ENCODE measurements at places on chromosomes 16 and 17.

GRCh38 chr17:43598357-43599045, 52.4 kb upstream of the ETV4 start:
- DNase-seq: no peak

DNA sequence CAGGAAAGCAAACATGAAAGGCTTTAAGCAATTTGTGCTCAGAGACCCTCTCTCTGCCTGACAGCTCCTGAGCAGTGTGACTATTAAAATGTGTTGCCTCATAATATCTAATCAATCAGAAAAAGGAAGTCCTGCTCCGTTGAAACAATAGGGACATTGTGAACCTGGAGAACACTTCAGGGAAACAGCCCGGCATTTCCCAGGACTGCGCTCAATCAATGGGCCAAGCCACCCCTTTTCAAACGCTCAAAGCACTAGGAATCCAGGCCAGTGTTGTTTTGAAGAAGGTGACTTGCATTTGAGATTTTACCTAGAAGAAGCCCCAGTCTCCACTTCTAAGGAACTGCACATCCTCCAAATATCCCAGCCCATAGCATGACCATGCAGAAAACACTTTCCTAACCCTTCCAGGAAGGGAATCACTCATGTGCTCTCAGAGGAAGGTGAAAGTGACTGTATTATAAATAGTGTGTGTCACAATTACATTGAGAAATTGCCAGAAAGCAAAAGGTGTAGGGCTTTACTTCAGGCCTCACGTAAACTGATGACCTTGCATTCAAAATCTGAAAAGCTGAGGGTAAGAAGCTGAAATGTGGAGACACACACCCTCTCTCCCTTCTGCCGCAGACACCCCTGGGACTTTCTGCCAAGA, 19.4 kb downstream of the CDRT4 start:
- no peak for DNase-seq

DNA sequence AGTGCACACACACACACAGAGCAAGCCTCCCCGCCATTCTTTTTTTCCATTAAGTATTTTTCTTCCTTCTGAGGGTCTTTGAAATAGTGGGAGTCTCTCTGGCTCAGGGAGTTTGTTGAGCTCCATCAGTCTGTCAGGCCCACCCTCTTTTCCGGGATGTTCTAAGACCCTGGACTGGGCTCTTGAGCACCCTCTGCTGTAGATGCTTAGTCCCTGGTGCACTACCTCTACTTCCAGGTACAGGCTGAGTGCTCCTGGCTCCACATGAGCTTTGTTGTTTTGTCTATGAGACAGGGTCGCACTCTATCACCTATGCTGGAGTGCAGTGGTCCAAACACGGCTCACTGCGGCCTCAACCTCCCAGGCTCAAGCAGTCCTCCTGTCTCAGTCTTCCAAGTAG, 20.7 kb downstream of the LIMD2 start:
- DNase-seq: no peak

GRCh38 chr16:70378869-70379493, 32.3 kb downstream of the DDX19A start:
- DNase-seq: no peak

DNA sequence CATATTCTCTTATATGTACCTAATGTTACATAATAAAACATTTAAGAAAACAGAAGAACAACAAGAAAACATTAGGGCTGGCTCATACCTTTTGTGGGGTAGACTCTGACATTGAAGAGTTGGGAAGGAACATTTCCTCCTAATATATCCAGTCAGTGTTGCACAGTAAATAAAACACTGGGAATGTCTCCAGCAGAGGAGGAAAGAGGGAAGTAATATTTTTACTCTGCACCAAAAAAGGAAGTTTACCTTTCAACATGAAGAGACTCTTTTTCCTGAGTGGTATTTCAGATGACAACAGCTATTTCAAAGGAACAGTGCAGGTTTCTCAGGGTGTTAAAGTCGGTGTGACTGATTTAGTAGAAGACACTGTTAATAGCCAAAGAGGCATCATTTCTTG, 31.9 kb downstream of the EPN2 start:
- DNase-seq: no peak

- DNase-seq: no peak
These were observed 180.8 kb downstream of the HS3ST3B1 start for GRCh38 chr17:14481664-14482063.

GRCh38 chr17:14436266-14436665, 135.4 kb downstream of the HS3ST3B1 start:
- no peak for DNase-seq

DNA sequence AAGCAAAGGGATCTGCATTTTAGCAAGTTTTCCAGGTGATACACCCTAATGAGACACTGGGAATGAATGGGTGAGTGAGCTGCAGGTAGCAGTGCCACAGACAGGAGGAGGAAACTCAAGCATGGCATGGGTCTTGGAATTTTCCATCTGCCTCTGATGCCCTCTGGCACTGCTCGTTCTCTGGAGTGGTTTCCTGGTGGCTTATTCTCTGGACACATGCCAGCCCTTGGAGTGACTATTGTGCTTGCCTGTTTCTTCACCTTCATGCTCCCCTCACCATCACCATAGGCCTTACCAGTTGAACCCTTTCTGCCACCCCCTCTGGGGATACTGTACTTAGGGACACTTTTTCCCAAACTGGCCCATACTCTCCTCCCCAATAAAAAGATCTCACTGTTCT, 1.6 kb downstream of the COASY start:
- no peak for DNase-seq

- DNase-seq: no peak
These were observed 77.5 kb downstream of the MRTFB start for GRCh38 chr16:14148569-14148968.

GRCh38 chr17:68840073-68840472, 115.1 kb downstream of the ABCA8 start:
- no peak for DNase-seq

- DNase-seq: no peak
These were observed 826 bp downstream of the UNC119 start for GRCh38 chr17:28551421-28552175.

GRCh38 chr17:63040816-63041215, 74.8 kb downstream of the TANC2 start:
- DNase-seq: no peak

DNA sequence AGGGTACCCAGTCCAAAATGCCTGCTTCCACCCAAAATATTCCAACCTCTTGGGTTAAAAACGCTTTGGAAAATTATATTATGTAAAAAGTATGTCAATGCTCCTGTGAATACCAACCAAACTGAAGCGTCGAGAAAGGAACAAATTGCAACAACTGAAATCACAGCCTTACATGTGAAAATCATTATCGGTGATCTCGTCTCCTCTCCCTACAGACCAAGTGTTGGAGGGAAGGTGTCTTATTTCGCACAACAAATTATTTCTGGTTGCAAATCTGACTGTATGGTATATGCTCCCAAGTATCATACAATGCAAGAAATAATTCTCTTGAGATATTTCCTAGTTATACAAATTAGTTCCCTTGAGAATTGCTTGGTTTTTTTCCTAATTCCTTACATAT, 89.3 kb upstream of the CDYL2 start:
- no peak for DNase-seq

DNA sequence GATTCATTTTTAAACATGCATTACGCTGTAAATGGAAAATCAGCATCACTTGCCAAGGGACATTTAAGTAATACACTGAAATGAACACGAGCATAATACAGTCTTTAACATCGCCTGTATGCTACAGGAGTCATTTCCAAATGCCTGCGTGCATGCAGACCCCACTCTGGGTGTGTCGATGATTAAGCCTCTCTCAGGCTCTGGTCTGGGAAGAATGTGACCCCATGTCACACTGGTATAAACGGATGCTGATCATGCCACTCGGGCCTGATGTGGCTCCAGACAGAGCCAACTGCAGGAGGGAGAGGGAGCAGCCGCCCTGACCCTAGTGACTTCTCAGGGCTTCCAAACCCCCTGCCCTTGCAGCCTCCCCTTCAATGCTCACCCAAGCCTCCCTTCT, 10.8 kb downstream of the EMP2 start:
- no peak for DNase-seq

DNA sequence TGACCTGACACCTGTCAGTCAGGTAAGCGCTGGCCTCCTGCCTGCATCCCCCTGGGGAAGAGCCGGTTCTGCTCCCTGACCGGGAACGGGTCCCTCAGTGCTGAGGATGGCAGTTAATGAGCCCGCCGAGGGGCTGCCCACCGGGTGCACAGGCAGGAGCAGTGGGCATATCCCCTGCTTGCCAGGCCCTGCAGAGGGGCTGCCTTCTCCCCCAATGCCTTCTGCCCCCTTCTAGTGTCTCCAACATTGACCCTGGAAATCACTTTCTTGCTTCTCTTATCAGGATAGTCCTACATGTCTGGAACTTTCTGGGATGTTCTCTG, 388.5 kb downstream of the SEC14L1 start:
- DNase-seq: no peak

DNA sequence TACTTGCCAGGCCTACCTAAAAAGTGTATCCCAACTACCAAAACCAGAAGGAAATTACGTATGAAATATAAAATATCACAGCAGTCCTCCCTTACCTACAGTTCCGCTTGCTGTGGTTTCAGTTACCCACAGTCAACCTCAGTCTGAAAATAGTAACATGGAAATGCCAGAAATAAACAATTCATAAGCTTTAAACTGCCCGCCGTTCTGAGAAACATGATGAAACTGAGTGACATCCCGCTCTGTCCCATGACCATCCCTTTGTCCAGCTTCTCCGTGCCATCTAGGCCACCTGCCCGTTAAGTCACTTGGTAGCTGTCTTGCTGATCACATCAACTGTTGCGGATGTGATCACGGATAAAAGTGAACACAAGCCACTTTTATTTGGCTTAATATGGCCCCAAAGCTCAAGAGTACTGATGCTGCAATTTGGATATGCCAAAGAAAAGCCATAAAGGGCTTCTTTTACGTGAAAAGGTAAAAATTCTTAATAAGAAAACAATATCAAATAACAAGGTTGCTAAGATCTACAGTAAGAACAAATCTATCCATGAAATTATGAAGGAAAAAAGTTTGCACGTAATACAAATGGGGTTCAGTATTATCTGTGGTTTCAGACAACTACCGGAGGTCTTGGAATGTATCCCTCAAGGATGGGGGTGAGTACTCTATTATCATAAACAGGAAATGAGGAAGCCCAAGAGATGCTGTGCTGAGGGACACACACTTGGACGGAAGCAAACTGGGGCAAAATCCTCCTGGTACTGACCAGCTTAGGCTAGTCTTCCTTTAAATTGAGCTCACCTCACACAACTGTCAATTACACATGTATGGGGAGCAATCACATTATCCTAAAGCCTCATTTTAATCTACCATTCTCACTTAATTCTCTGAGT, 8.2 kb downstream of the USP22 start:
- DNase-seq: no peak

GRCh38 chr17:8924595-8924994, 40.9 kb downstream of the PIK3R5 start:
- no peak for DNase-seq

- DNase-seq: no peak
These were observed 6.3 kb downstream of the CDH8 start for GRCh38 chr16:62029947-62030346.

- no peak for DNase-seq
These were observed 135.8 kb upstream of the CA10 start for GRCh38 chr17:52294301-52294700.

- DNase-seq: no peak
These were observed 244.3 kb upstream of the CDH8 start for GRCh38 chr16:62280506-62280905.

DNA sequence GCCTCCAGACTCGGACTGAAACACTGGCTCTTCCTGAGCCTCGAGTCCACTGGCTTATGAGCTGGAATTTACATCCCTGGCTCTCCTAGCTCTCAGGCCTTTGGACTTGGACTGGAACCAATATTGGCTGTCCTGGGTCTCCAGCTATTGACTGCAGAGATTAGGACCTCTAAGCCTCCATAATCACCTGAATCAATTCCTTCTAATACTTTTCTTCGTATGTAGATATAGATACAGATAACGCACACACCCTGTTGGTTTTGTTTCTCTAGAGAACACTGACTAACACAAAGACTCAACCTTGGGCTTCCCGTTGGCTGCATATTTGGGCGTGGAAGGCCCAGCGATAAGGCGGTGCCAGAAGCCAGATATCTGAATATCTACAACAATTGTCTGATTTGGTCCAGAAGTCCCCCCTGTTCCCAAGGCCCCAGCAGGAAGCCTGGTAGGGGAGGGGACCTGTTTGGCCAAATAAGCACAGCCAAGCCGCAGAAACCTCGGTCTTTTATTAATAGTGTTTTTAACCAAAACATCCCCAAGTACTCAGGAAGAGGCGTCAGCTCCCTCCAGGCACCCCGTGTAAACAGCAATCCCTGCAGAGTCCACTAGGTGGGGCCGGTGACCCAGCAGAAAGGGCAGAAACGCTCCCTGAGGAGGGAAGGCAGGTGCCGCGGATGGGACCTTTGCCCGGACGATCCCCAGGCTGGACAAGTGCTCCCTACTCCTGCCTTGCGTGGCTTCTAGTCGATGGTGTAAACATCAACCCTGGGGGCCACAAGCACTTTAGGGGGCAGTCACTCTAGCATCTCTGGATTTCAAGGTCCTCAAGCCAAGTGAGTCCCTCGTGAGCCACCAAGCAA, 57.0 kb downstream of the ABR start:
- no peak for DNase-seq

DNA sequence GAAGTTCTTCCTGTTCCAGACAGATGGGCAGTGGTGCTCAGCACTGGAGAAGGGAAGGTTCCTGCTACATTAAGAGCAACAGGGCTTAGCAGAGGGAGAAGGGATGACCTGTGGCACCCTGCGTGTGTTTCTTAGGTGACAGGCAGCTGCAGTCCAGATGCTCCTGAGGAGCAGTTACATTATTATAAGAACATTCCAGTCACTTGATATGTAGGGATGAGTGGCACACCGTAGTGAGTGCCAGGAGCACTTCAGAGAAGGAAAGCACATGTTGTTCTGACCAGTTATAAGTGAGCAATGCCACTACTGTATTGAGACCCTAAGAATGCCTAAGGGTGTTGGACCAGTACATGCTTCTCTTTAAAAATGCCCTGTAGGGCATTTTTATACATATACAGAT, 39.9 kb upstream of the MRC2 start:
- no peak for DNase-seq

DNA sequence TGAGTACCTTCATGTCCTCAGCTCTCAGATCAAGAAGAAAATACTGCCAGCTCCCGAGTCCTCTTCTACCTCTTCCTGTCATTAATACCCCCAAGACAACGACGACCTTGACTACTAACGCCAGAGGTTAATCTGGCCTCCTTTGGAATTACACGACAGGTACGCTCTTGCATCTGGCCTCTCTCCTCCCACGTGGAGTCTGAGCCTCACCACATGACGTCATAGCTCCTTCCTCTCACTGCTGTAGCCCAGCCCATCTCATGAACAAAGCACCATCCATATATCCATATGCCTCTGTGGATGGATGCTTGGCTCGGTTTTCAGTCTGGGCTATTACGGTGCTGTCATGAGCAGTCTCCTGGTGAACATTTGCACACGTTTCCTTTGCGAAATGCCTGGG, 110.2 kb upstream of the TNRC6C start:
- DNase-seq: no peak

- DNase-seq: no peak
These were observed 55.0 kb upstream of the CBFA2T3 start for GRCh38 chr16:89031715-89032659.

GRCh38 chr17:1229349-1229899, 40.8 kb upstream of the BHLHA9 start:
- DNase-seq: no peak
